Stimulated activated CD4-positive, alpha-beta T cell treated with anti-CD3 and anti-CD28 coated beads, Interleukin-4, amount 100 ng/mL, for 4 hours (primary cell): ENCODE measurements at places on chromosomes 6 and 20.

GRCh38 chr6:39769012-39769411 is 23.2 kb upstream of the DAAM2 start:
- no peak for DNase-seq

DNA sequence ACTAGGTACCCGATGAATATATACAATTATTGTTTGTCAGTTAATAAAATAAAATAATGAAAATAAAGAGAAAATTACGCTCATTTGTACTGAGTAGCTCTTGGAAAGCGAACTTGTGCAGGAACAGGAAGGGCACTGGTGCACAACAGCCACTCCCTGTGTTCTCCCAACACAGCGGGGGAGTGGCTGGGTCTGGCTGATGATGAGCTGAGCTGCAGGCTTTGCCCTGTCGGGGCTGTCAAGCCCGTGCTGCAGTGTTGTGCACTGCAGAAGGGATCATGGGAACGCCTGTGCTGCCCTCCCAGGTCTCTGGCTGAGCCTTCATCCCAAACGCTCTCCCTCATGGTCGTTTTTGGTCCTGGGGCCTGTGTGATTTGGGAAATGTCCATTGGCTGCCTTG is 131.7 kb upstream of the MAP3K4 start:
- DNase-seq: no peak

DNA sequence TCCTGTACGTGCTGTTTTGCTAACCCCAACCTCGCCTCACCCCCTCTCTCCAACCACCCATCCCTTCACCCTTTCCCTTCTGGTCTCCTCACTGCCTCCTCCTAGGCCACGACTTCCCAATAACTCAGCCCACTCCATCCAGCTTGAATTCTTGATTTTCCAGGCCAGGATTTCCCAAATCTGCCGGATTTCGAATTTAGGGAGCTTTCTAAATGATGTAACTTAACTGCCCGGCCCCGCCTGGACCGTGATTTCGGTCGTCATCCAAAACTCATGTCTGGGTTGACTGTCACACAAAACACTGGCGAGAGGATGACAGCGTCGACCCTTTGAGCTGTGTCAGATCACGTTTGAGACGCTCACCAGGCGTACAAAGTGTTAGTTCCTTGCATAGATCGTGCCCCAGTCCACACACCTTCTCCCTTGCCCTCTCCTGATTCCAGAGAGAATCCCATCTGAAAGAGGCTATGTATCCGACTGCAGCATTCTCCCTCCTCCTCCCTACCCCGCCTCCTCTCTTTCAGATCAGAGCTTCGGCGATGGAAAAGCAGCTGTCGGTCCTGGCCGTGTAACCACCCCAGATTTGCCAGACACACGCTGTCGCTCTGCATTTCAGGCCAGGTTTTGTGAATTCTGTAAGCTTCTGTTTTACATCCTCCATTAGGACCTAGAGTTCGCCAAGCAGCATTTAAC is 168.2 kb downstream of the GPX5 start:
- no peak for DNase-seq

DNA sequence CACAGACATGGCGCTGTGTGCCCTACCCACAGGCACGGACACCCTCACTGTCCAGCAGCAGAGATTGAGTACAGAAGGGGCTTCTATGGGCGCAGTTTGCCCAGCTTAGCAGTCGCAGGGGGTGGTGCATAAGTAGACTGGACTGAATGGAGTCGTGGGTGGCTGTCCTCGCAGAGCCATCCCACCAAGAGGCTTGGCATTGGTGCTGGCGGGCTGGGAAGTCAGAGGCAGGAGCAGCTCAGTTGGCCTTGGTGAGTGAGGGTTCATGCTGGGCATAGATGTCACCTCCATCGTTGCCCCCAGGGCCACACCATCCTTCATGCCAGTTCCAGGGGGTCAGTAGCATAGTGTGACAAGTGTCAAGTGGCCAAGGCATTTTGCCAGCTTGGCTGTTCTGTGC is 25.2 kb downstream of the SUMO4 start:
- DNase-seq: no peak

- no peak for DNase-seq
Measured at GRCh38 chr6:92756912-92757311, 662.4 kb downstream of the EPHA7 start.

DNA sequence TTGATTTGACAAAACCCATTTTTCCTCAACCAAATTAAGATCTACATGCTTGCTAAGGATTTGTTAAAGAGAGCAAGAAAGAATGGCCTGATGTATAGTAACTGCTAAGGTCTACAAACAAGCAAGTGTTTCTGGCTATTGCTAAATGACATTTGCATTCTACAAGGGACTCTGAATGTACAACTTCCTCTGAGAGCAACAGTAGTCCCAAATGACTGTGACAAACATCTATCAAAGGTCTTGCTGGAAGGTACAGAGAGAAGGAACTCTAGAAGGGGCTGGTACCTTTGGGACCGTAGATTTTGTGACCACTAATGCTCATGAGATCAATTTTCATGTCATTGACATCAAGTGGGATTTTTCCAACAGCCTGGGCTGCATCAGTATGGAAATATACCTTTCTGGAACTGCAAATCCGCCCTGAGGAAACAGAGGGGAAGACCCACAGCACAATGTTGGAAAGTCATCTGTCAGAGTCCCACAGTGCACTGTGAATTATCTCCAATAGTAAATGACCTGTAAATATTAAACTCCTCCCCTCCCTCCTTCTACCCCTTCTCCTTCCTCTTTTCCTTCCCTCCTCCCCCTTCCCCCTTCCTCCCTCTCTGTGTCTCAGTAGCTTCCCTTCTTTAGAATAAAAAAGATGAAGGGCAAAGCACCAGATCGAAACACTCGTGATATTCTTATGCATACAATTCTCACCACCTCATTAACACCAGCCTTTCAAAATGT is 15.9 kb upstream of the CPNE1 start:
- DNase-seq: no peak

DNA sequence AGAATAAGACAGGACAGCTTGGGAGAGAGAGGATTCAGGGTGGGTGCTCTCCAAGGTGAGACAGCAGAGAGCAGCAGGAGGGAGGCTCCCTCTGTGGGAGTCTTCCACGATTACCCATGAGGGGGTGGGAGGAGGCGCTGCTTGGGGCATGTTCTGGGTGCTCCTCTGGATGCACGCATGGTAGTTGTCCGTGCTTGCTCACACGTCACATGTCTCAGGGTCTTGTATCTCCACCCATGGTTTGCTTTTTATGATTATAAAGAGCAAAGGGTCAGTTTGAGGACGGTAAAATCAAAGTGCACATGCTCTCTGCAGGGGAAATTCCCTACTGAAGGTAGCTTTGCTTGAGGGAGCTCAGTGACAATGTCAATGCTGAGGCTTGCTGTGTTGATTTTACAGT is 338.4 kb downstream of the THBS2 start:
- DNase-seq: no peak

GRCh38 chr6:119324718-119325117 is 24.8 kb downstream of the MAN1A1 start:
- no peak for DNase-seq

GRCh38 chr6:33935439-33936080 is 131.8 kb upstream of the MLN start:
- DNase-seq: no peak

DNA sequence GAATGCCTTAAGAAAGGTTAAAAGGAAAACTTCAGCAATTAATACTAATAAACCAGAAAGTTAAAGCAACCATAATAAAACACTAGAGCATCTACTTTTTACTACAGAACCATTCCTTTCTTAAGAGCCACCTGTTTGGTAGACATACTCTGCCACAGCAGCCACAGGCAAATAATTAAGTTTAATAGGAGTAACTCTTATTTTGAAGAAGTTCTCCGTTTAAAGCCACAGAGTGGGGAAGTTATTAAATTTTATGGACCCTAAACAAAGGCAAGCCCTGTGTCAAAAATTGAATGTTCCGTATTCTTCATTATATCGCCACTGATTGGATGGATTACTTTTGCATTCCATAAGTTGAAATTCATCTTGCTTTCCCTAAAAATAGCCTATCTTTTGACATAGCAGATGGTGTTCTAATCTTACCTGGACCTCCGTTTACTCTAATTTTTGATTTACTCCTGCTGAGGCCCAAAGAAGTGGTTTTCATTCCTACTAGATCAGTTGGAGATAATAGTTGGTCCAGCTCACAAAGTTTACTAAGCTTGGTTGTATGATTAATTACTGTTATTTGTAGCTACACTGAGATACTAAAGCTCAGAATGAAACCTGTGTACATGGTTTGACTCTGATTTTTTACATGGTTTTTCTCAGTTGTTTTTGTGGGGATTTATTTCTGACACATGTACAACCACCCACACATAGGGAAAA is 140.4 kb upstream of the SUPT3H start:
- DNase-seq: no peak

GRCh38 chr6:21972516-21972915 is 324.3 kb downstream of the PRL start:
- no peak for DNase-seq

- DNase-seq: no peak
Measured at GRCh38 chr6:128179876-128180438, 279.1 kb upstream of the THEMIS start.

GRCh38 chr6:117501722-117502121 is 19.2 kb downstream of the DCBLD1 start:
- DNase-seq: no peak

GRCh38 chr20:11331096-11331495 is 586.6 kb upstream of the BTBD3 start:
- no peak for DNase-seq

- no peak for DNase-seq
Measured at GRCh38 chr6:19289457-19289856, 547.7 kb upstream of the ID4 start.

GRCh38 chr20:61262036-61262435 is 10.0 kb downstream of the CDH4 start:
- no peak for DNase-seq

DNA sequence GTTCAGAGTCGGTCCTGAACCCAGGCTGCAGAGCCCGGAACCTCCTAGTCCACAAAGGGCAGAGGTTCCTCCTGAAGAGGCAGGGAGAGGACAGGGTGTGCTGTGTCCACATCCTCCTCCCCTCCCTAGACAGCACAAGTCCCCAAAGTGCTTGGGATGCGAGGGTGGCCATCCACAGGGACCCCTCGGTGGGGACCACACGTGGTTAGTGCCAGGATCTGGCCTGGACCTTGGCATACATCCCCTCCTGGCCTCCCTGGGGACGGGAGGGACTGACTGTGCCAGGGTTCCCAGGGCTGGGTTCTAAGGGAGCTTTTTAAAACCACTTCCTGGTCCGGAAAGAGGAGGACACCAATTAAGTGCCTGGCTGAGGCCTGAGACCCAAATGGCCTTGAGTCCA is 63.2 kb downstream of the CTCFL start:
- no peak for DNase-seq
